ENCODE measurements at places on chromosomes 2 and 18. TPM values are rescaled to one million over a fixed set of nuclear protein-coding genes. Genes with fewer than 3 reads are reported as not detected.
A peak's percentile ranks its signal among the peaks of the same experiment; 100 is the strongest.

Gene RBM45
- 25.3 TPM for total RNA-seq

Gene ACTG2
- 24.4 TPM for total RNA-seq

Gene REG1B
- total RNA-seq = not detected

Gene MOGAT1
- total RNA-seq = not detected

Gene ZNF521
- total RNA-seq = 28.2 TPM

Gene IL1RL1
- total RNA-seq = 5.0 TPM

Gene MARCO
- 4.5 TPM for total RNA-seq

Gene FAM237A
- not detected for total RNA-seq

Gene C18orf54
- total RNA-seq = 1.5 TPM

Gene ACMSD
- total RNA-seq = not detected

DNA sequence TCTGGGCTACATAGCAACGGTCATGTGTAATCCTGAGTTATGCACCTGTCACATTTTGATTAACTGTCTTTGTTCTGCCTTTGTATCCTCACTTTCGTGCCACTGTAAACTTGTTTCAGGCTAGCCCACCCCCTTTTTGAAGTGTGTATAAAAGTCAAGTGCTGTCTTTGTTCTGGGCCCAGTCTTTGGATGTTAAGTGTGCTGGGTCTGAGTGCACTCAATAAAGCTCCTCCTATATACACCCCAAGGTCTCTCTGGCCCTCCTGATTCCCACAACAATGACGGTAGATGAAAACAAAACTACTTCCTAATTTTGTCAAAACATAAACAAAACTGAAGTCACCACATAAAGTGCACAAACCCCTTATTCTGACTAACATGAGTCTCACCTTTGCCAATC lies 633.4 kb downstream of the DSC3 start:
- no peaks in the 10 kb centered on the region for H3K4me1 ChIP-seq
- DNase-seq = no peak
- H3K4me3 ChIP-seq = no peak overlapping the region
- no peak overlapping the region for H3K27ac ChIP-seq
- no peaks in the 10 kb centered on the region for H3K27me3 ChIP-seq
- no peaks in the 10 kb centered on the region for H3K36me3 ChIP-seq

GRCh38 chr18:70636991-70637390 lies 348.1 kb downstream of the SOCS6 start:
- no peaks in the 10 kb centered on the region for H3K4me1 ChIP-seq
- no peaks in the 10 kb centered on the region for H3K36me3 ChIP-seq
- no peaks in the 10 kb centered on the region for H3K27me3 ChIP-seq
- no peak for DNase-seq
- no peak overlapping the region for H3K4me3 ChIP-seq
- H3K27ac ChIP-seq = no peak overlapping the region

GRCh38 chr2:210086292-210086691 lies 83.9 kb downstream of the RPE start:
- no peaks in the 10 kb centered on the region for H3K27me3 ChIP-seq
- no peaks in the 10 kb centered on the region for H3K36me3 ChIP-seq
- H3K27ac ChIP-seq = no peak overlapping the region
- no peak for DNase-seq
- H3K4me3 ChIP-seq = no peak overlapping the region

GRCh38 chr2:151422917-151423439 lies 13.3 kb downstream of the RIF1 start:
- peaks cover 16% of the 10 kb centered on the region for H3K36me3 ChIP-seq
- H3K4me3 ChIP-seq = no peak overlapping the region
- H3K27me3 ChIP-seq = no peaks in the 10 kb centered on the region

- peak; percentile 35 for DNase-seq
- H3K36me3 ChIP-seq = no peaks in the 10 kb centered on the region
- H3K4me3 ChIP-seq = no peak overlapping the region
- H3K4me1 ChIP-seq = no peaks in the 10 kb centered on the region
- no peaks in the 10 kb centered on the region for H3K27me3 ChIP-seq
These were observed 339.4 kb downstream of the CMPK2 start for GRCh38 chr2:6526093-6526824.

DNA sequence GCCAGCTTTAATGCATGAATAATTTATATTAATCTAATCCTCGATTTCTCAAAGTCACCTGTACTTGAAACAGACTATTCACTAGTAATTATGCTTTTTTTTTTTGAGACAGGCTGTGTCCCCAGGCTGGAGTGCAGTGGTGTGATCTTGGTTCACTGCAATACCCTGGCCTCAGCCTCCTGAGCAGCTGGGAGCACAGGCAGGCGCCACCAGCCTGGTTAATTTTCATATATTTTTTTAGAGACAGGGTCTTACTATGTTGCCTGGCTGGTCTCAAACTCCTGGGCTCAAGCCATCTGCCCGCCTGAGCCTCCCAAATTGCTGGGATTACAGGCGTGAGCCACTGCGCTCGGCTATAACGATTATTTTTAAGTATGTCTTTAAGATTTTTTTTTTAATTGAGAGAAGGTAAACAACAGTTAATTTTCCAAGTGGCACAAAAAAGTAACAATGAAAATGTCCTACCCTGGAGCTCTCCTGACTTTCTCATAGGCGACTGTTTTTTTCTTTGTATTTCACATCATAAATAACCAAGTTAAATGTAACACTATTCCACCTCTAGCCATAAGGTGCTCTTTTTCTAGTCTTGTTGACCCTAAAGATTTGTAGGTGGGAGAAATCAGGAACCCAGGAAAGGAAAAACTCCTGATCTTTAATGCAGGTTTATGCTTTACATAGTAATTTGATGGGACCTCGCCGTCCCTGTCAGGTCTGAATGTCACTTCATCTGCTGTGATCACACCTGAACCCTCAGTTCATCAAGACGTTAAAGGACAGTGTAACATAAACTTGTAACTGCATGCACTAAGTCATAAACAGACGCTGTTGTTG lies 1.3 kb upstream of the ANKRD12 start:
- H3K4me1 ChIP-seq = peaks cover 30% of the 10 kb centered on the region
- DNase-seq = no peak
- H3K27me3 ChIP-seq = no peaks in the 10 kb centered on the region
- H3K36me3 ChIP-seq = peaks cover 8% of the 10 kb centered on the region

DNA sequence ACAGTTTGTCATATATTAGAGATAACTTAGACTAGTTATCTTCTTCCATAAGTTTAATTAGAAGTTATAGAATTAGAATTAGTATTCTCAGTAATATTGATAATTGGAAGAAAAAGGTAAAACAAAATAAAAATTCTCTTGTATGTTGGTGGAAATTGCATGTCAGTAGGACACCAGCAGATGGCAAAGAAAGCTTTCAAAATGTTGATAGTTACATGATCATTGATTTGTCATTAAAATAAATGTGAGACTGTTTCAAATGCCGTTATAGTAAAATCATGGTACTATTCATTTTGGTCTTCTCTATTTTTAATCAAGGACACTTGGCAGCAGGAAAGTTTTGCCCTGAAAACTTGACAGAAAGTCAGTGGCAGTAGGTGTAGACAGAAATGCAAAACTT lies 270.2 kb downstream of the TGIF1 start:
- H3K27me3 ChIP-seq = no peaks in the 10 kb centered on the region
- no peaks in the 10 kb centered on the region for H3K36me3 ChIP-seq
- no peak for DNase-seq
- H3K4me1 ChIP-seq = peaks cover 55% of the 10 kb centered on the region
- no peak overlapping the region for H3K27ac ChIP-seq

GRCh38 chr2:164599954-164600589 lies 21.2 kb downstream of the GRB14 start:
- no peak overlapping the region for H3K27ac ChIP-seq
- no peak overlapping the region for H3K4me3 ChIP-seq
- peak; percentile 33 for DNase-seq
- no peaks in the 10 kb centered on the region for H3K36me3 ChIP-seq

- no peaks in the 10 kb centered on the region for H3K27me3 ChIP-seq
- H3K27ac ChIP-seq = no peak overlapping the region
- no peaks in the 10 kb centered on the region for H3K36me3 ChIP-seq
- DNase-seq = no peak
These were observed 405.9 kb upstream of the ACVR2A start for GRCh38 chr2:147438882-147439281.

DNA sequence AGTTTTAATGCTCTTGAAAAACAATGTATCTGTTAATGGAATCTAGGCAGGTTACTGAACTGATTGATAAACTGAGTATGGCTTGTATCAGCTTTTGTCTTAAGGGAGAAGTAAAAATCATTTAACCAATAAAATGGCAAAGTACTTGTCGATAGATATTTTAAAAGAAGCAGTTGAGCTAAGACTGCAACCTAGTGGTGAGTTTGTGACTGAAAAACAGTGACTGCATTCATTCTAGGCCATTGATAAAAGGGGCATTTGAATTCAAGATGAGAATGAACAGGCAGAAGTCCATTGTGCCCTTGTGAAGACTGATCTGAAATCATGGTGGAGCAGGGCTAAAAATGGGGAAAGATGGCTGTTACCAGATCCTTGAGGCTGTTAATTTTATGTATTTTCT lies 59.4 kb upstream of the MSTN start:
- H3K36me3 ChIP-seq = no peaks in the 10 kb centered on the region
- H3K27ac ChIP-seq = no peak overlapping the region
- no peak overlapping the region for H3K4me3 ChIP-seq
- no peak for DNase-seq
- H3K27me3 ChIP-seq = no peaks in the 10 kb centered on the region

GRCh38 chr18:56516789-56517188 lies 121.6 kb downstream of the TXNL1 start:
- no peaks in the 10 kb centered on the region for H3K36me3 ChIP-seq
- H3K27ac ChIP-seq = no peak overlapping the region
- no peak for DNase-seq
- no peak overlapping the region for H3K4me3 ChIP-seq
- no peaks in the 10 kb centered on the region for H3K27me3 ChIP-seq
- H3K4me1 ChIP-seq = no peaks in the 10 kb centered on the region

GRCh38 chr2:57396355-57397098 lies 650.1 kb upstream of the VRK2 start:
- no peak overlapping the region for H3K4me3 ChIP-seq
- no peaks in the 10 kb centered on the region for H3K36me3 ChIP-seq
- no peaks in the 10 kb centered on the region for H3K4me1 ChIP-seq
- no peaks in the 10 kb centered on the region for H3K27me3 ChIP-seq

GRCh38 chr18:12441475-12442034 lies 33.8 kb downstream of the PRELID3A start:
- no peak overlapping the region for H3K4me3 ChIP-seq
- no peaks in the 10 kb centered on the region for H3K27me3 ChIP-seq
- no peak overlapping the region for H3K27ac ChIP-seq
- no peak for DNase-seq
- H3K36me3 ChIP-seq = no peaks in the 10 kb centered on the region

GRCh38 chr2:238127165-238128060 lies 11.1 kb upstream of the KLHL30 start:
- no peak overlapping the region for H3K27ac ChIP-seq
- peak; percentile 54 for DNase-seq
- no peaks in the 10 kb centered on the region for H3K27me3 ChIP-seq
- H3K36me3 ChIP-seq = no peaks in the 10 kb centered on the region
- H3K4me3 ChIP-seq = no peak overlapping the region

- H3K36me3 ChIP-seq = no peaks in the 10 kb centered on the region
- no peak overlapping the region for H3K4me3 ChIP-seq
- H3K4me1 ChIP-seq = peaks cover 11% of the 10 kb centered on the region
- no peak overlapping the region for H3K27ac ChIP-seq
These were observed 18.0 kb downstream of the PARD6G start for GRCh38 chr18:80229363-80229762.

- no peaks in the 10 kb centered on the region for H3K4me1 ChIP-seq
- DNase-seq = no peak
- no peak overlapping the region for H3K27ac ChIP-seq
These were observed 93.2 kb downstream of the KLF7 start for GRCh38 chr2:207072571-207072970.

GRCh38 chr2:7241041-7241745 lies 324.0 kb downstream of the RNF144A start:
- no peak for DNase-seq
- H3K4me1 ChIP-seq = no peaks in the 10 kb centered on the region
- H3K4me3 ChIP-seq = no peak overlapping the region
- H3K27me3 ChIP-seq = no peaks in the 10 kb centered on the region
- no peaks in the 10 kb centered on the region for H3K36me3 ChIP-seq

- no peak for DNase-seq
- no peaks in the 10 kb centered on the region for H3K36me3 ChIP-seq
- H3K27me3 ChIP-seq = no peaks in the 10 kb centered on the region
- no peaks in the 10 kb centered on the region for H3K4me1 ChIP-seq
- no peak overlapping the region for H3K4me3 ChIP-seq
These were observed 52.5 kb upstream of the SALL3 start for GRCh38 chr18:78927156-78927555.

DNA sequence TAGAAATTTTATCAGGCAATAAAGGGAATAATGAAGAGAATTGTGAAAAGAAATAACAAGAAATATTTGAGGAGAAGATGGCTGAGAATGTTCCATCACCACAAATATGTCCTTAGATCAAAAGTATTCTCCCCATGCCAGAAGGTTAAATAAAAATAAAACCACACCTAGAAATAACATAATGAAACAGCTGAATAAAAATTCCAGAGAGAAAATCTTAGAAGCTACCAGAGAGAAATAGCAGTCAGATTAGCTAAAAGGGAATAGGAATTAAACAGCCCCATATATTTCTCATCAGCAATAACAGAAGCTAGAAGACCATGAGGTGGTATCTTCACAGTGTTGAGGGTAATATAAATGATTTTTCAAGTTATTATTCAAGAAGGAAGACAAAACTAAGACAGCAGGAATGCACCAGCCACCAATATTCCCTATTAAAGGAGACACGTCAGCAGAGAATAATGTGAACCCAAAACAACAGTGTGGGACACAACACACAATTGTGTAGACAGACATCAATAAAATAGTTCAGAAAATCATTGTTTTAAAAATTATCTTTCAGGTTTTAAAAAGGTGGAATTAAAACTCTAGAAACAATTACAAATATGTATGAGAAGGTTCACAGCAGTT lies 82.0 kb upstream of the NEDD4L start:
- H3K27me3 ChIP-seq = no peaks in the 10 kb centered on the region
- H3K36me3 ChIP-seq = no peaks in the 10 kb centered on the region
- DNase-seq = no peak
- H3K27ac ChIP-seq = no peak overlapping the region
- no peak overlapping the region for H3K4me3 ChIP-seq
- H3K4me1 ChIP-seq = peaks cover 8% of the 10 kb centered on the region

DNA sequence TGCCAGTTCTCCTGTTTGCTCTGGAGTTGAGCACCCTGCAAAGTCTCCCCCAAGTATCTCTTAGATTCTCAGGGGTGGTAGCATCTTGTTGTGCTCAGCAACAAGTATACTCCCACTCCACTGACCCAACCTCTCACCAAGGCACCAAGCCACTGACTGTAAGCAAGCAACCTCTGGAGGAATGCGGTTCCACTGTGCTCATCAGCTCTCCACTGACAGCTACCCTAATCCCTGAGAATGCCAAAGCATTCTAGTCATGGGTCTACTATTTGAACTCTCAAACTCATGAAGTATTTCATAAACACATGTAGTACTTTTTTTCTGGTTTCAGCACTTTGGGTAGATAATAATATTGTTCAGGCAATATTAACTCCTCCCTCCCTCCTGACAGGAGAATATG lies 170.0 kb downstream of the EPHA4 start:
- no peaks in the 10 kb centered on the region for H3K36me3 ChIP-seq
- no peak overlapping the region for H3K27ac ChIP-seq
- no peaks in the 10 kb centered on the region for H3K4me1 ChIP-seq

Data from thyroid gland (tissue), 4 donors.